Muscle of leg (tissue), 16 donors: ENCODE measurements at places on chromosomes 7 and 10.

- H3K27ac ChIP-seq = no peak overlapping the region
- H3K4me3 ChIP-seq = no peak overlapping the region
- no peaks in the 10 kb centered on the region for H3K36me3 ChIP-seq
- peaks cover 2% of the 10 kb centered on the region for H3K27me3 ChIP-seq
- no peak for DNase-seq
Observed at GRCh38 chr10:130337696-130338635, 201.8 kb downstream of the GLRX3 start.

- H3K4me3 ChIP-seq = no peak overlapping the region
- no peaks in the 10 kb centered on the region for H3K4me1 ChIP-seq
- DNase-seq = no peak
- H3K36me3 ChIP-seq = no peaks in the 10 kb centered on the region
Observed at GRCh38 chr7:11413901-11414300, 418.1 kb downstream of the THSD7A start.

GRCh38 chr7:137634356-137634755 lies 212.4 kb downstream of the DGKI start:
- no peaks in the 10 kb centered on the region for H3K4me1 ChIP-seq
- H3K36me3 ChIP-seq = no peaks in the 10 kb centered on the region
- H3K27me3 ChIP-seq = no peaks in the 10 kb centered on the region
- DNase-seq = no peak
- H3K4me3 ChIP-seq = no peak overlapping the region

DNA sequence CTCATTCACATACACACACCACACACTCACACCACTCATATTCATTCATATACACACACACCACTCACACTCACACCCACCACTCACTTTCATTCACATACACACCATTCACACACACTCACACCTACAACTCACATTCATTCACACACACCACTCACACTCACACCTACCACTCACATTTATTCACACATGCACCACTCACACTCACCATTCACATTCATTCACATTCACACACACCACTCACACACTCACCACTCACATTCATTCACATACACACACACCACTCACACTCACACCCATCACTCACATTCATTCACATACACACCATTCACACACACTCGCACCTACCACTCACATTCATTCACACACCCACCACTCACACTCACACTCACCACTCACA lies 25.4 kb upstream of the C10orf120 start:
- no peak overlapping the region for H3K4me3 ChIP-seq
- peaks cover 5% of the 10 kb centered on the region for H3K27me3 ChIP-seq
- no peaks in the 10 kb centered on the region for H3K4me1 ChIP-seq
- H3K27ac ChIP-seq = no peak overlapping the region
- DNase-seq = no peak

GRCh38 chr10:124824507-124824906 lies 22.9 kb downstream of the ABRAXAS2 start:
- no peaks in the 10 kb centered on the region for H3K4me1 ChIP-seq
- peaks cover 28% of the 10 kb centered on the region for H3K36me3 ChIP-seq
- DNase-seq = no peak
- H3K27me3 ChIP-seq = no peaks in the 10 kb centered on the region
- no peak overlapping the region for H3K4me3 ChIP-seq
- no peak overlapping the region for H3K27ac ChIP-seq
